Immature natural killer cell (primary cell): ENCODE measurements at places on chromosomes 3 and 15. TPM values are rescaled to one million over a fixed set of nuclear protein-coding genes. Genes with fewer than 3 reads are reported as not detected.

GAP43 gene
- not detected for polyA plus RNA-seq

EOMES gene
- 158 TPM for polyA plus RNA-seq

SIDT1 gene
- polyA plus RNA-seq = 9.5 TPM

KLF15 gene
- polyA plus RNA-seq = not detected

UTS2B gene
- not detected for polyA plus RNA-seq

ALS2CL gene
- polyA plus RNA-seq = not detected

RTP4 gene
- 17.3 TPM for polyA plus RNA-seq

SLC9A9 gene
- polyA plus RNA-seq = 17.2 TPM

GOLGA6L7 gene
- not detected for polyA plus RNA-seq

AVEN gene
- 7.6 TPM for polyA plus RNA-seq

ZNF502 gene
- 3.6 TPM for polyA plus RNA-seq

ADAMTSL3 gene
- polyA plus RNA-seq = not detected

NMB gene
- polyA plus RNA-seq = 10.0 TPM
